KBM-7 (cell line): ENCODE measurements at places on chromosomes 5 and 9.

DNA sequence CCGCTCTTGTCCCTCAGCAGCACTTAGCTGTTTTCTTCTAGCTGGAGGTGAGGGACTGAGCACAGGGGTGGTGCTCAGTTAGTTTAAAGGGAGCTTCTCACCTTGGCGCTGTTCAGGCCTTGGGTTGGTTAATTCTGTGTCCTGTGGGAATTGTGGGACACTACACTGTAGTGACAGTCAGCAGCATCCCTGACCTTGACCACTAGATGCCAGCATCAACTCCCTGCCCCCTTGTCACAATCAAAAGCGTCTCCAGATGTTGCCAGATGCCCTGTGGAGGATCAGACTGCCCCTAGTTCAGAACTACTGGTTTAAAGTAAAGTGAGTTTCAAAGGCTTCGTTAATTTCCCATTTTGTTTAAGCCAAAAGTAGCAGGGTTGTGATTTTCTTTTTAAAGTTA lies 65.5 kb upstream of the DMRT3 start:
- DNase-seq: no peak

DNA sequence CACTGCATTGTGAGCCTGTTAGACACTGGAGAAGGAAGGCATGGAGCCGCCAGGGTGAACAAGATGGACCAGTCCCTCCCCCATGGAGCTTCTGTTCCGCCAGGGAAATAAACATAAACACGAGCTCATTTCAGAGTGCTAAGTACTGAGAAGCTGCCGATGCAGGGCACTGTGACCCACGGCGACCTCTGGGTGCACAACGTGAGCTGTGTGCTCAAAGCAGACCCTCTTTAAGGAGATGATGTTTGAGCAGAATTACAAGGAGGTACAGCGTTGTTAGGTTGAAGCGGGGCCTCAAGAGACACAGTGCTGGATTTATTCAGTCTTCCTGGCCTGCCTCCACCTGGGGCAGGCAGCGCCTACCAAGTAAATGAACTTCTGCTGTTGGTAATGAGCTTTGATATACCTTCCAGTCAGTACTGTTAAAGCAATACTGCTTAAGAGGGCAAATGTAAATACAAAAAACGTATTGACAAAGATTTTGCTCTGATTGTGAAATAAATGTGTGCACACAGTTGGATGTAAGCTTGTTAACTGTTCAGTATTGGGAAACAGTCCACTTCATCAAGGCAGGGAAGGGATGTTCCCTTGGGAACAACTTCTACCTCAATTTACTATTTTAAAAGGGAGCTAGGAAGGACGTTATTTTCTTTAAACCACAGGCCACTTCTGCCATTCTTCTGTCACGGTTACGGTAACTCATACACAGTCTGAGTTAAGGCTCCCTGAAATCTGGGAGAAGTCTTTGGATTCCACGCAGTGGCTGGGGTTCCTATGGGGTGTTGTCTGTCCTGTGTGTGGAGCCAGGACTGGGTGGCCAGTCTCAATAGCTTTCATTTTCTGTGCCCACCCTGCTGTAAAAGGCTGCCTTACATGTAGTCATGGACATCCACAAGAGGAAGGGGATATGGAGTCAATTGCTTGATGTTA lies 48.9 kb upstream of the DMRT1 start:
- DNase-seq: no peak

- peak; percentile 8 for DNase-seq
Observed at GRCh38 chr9:19551124-19551929, 142.5 kb downstream of the ACER2 start.

DNA sequence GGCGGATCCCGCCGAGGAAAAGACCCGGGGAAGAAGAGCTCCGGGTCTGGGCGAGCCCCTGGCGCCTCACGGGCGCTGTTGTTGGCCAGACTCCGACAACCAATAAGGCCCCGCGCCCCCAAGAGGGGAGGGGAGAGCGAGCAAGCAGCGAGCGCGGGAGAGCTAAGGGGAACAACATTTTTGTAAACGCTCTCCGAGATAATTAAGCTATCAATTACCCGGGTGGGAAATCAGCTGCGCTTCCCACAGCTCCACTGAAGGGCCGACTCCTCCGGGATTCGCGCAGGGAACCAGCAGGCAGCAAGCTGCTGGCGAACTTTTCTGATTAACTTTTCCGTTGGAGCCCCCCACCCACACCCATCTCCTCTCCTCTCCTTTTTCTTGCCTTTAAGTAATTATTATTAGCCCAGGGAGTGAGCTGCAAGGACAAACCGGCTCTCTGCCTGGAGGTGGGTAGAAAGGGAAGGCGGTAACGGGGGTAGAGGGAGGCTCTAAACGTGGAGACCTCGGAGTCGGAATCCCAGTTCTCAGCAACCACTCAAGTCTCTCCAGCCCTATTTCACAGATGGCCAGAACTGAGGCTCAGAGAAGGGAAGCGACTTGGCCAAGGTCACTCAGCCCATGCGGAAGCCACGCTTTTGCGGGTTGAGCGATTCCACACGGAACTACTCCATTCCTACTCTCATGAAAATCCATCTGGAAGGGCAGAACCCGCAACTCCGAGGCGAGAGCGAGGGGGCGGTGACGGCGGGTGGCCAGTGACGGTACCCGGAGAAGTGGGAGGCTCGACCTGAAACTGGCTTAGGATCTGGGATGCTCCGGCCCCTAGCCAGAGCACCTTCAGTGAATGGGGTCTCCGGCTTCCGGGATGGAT lies 1.3 kb downstream of the ASTN2 start:
- DNase-seq: no peak

DNA sequence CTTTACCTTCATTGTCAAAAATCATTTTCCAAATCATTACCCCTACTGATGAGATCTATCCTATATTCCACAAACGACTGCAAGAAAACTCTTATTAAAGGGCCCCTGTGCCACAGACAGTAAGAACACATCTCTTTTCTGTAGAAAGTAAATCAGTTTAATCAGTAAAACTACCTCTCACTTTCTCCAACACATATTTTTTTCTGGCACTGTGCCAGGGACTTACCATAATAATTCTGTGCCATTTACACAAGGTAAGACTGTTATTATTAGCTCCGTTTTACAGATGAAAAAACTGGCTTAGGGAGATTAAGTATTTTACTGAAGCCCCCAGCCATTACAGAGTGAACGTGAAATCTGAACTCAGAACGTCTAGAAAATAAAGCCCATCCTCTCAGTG lies 587.0 kb upstream of the COX7C start:
- no peak for DNase-seq

GRCh38 chr5:126445502-126446174 lies 22.4 kb downstream of the GRAMD2B start:
- DNase-seq: no peak

DNA sequence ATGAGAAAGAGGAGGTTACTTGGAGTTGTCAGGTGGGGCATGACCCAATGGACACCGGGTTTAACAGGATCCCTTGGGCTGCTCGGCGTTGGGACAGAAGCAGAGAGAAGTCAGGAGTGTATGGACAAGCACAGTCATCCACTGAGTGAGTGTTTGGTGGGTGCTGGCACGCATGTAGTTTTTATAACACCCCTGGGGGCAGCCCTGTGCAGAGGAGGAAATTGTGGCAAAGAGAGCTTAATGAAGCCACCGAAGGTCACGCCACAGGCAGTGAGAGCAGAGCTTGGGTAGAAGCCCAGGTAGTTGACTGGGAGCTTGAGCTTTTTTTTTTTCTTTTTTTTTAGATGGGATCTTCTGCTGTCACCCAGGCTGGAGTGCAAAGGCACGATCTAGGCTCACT lies 43.2 kb upstream of the IER5L start:
- DNase-seq: peak; percentile 82

- DNase-seq: peak; percentile 30
Observed at GRCh38 chr5:88555674-88556073, 287.0 kb upstream of the TMEM161B start.

GRCh38 chr5:126339215-126339805 lies 83.9 kb upstream of the GRAMD2B start:
- peak; percentile 57 for DNase-seq

DNA sequence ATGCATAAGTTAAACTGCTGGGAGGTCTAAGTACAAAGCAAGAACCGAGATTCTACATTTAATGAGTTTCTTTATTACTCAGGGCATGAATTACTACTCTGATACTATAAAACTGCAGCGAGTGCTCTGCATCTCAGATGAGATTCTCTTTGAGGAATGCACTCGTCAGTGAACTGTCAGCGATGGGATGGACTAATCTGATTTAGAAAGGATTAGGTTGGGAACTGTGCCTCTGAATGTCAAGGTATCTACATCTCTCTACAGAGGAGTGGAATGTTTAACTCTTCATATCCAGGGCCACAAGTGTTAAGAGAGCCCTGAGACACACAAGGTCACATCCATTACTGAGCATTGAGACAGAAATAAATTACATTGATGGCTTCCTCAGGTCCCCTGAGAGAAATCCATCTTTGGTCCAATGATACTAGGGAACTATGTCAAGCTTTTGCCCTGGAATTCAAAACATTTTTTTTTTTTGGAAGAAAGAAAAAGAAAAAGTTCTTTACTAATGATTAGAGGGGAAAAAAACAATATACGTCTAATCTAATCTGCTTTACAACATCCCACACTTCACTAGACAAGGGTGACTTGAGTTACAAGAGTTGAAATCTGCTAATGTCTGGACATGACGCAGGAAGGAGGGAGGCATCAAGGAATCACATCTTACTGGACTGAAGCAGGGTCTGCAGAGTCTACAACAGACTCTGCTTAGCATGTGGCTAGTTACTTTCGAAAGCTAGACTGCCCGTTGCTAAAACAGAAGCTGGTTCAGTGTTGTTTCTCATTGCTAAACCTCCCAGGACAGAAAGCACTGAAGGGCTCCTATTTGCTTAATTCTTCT lies 270.0 kb upstream of the TLE4 start:
- DNase-seq: no peak

DNA sequence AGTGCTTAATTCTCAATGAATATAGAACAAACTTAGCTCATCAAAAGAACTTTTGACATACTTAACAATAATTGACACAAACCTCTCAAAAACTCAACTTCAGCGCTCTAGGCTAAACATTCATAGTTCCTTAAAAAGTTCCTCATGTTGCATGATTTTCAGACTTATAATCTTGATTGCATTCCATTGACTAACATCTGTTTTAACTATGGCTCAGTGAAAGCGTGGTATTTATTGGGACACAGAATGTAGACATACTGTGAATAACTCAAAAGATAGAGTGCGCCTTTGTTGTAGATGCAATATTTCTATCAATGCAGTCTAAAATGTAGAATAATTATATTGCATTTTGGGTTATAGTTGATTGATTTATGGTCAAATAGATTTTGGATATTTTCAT lies 227.1 kb upstream of the HAPLN1 start:
- DNase-seq: no peak

DNA sequence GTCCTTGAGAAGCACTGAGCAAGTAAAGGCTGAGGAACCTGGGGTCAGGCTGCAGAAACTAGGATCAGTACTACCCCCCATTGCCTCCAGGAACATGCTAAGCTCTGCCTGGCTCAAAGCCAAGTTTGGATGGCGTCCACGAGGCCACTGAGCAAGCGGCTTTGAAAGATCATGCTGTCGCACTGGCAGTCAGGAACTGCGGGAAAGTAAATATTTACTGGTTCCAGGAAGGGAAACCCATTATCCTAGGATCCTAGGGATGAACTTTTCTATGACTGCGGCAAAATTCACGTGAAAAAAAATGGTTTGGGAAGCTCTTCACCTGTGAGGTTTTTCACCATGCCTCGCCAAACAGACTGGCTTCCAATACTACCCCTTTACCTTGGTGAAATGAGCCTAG lies 75.3 kb upstream of the PJA2 start:
- peak; percentile 25 for DNase-seq

GRCh38 chr9:78786794-78787193 lies 489.9 kb downstream of the PSAT1 start:
- no peak for DNase-seq

GRCh38 chr5:40033411-40033810 lies 608.6 kb upstream of the DAB2 start:
- no peak for DNase-seq

DNA sequence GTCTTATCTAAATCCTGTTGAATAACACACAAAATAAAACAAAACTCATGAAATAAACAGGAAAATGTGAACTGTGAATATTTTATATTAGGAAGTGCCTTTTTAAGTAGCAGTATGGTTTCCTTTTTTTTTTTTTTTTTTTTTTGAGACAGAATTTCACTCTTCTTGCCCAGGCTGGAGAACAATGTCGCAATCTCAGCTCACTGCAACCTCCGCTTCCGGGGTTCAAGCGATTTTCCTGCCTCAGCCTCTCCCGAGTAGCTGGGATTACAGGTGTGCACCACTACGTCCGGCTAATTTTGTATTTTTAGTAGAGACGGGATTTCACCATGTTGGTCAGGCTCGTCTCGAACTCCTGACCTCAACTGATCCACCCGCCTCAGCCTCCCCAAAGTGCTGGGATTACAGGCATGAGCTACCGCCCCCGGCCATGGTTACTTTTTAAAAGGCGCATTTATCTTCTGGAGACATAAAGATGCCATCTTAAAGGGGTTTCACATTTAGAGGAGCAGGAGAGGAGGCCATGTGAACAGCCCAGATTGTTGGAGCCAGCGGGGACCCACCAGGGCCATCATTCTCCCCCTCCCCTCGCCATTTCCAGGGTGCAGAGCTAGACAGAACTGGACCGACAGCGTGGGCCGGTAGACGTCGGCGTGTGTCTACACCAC lies 64.1 kb downstream of the ROR2 start:
- DNase-seq: no peak

- DNase-seq: no peak
Observed at GRCh38 chr5:43390471-43390870, 21.7 kb downstream of the CCL28 start.

GRCh38 chr5:93717162-93717561 lies 24.2 kb downstream of the POU5F2 start:
- DNase-seq: peak; percentile 47

- no peak for DNase-seq
Observed at GRCh38 chr9:126877418-126877817, 17.0 kb downstream of the ZBTB34 start.

GRCh38 chr5:147831465-147831864 lies at the start of gene SPINK1:
TSS of gene SPINK1 (minus strand) at chr5:147831671. CDS start at chr5:147831577, 94 bp downstream.
- DNase-seq: no peak
